ENCODE measurements at places on chromosomes 4 and X.

- DNase-seq: no peak
Observed at GRCh38 chr4:25012655-25013054, 18.1 kb downstream of the LGI2 start.

DNA sequence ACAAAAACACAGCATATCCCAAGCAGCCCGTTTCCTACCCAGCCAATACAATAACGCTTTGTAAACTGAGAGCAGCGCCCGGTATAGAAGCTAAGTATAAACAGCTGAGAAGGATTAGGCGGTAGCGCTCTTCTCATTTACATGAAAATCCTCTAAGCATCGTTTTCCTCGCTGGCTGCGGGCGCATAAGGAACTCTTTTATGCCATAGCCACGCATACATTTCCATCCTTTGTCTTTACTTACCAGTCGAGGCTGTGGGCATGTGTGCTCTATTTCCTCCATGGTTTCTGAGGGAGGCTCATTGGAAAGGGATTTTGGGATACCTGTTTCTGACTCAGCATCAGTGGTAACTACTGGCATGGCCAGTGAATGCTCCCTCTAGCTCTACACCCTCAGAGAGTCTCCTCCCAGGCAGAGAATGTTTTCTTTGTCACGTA, 383 bp downstream of the PCYT1B start:
- no peak for DNase-seq

GRCh38 chrX:63920875-63921274, 135.9 kb upstream of the ARHGEF9 start:
- no peak for DNase-seq

GRCh38 chr4:116223040-116223732, 862.2 kb downstream of the TRAM1L1 start:
- DNase-seq: no peak

DNA sequence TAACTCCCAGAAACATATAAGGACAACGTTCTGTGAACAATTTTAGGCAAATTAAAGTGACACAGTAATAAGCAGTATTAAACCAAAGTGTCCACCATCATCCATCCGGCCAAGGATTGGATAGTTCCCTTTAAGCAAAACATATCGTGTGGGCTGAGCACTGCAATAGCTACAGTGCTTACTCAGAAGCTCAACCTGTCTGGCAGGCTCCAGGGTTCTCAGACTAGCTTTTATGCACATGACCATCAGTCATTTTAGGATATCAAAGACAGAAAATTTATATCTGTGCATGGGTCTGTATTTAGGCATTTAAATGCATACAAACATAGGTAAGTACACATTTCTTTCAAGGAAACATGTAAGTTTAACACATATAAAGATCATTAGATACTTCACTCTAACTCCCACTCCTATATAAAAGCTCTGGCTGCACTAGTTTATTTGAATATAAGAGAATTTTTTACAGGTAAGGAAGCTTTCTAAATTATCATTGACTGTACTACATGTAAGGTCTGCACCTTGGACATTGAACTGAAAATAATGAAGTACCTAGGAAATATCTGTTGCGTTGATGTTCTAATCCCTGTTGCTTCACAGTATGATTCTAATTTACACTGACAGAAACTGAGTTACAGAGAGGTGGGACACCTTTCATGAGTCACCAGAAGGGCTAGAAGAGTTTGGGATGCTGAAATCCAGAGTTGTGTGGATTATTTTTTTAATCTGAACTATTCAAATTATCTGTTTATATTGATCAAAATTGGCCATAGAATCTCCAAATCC, 67.6 kb downstream of the ELOVL6 start:
- no peak for DNase-seq

DNA sequence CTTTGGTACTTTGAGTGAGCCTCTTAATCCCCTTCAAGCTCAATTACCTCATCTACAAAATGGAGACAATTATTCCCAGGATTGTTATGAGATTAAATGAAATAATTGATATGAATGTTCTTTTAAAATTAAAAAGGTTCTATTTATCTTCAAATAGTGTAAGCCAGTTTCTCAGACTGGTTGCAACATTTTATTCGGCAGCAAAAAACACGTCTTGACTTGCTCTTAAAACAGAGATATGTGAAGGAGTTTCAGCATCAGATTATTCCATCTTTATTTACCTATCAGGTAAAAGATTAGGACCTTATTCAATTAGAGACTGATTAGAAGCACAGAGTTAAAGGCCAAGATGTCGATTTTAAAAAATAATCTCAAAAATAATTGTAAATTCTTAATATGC, 10.5 kb downstream of the NDNF start:
- no peak for DNase-seq

DNA sequence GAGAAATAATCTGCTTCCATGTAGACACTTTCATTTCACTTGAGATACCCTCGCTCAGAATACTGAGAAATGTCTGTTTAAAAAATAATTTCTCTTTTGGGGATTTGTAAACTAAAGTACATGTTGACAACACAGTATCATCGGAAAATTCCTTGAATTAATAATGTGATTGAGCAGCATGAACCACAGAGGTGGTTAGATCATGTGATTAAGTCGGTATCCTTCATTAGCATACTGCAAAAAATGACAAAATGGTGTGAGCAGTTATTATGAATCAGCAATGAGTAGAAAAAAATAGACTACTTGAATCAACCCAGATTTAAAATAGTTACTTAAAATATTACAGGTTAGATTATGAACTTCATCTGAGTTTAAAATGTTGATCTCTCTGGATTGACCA, 14.1 kb downstream of the MAP7D3 start:
- DNase-seq: no peak

DNA sequence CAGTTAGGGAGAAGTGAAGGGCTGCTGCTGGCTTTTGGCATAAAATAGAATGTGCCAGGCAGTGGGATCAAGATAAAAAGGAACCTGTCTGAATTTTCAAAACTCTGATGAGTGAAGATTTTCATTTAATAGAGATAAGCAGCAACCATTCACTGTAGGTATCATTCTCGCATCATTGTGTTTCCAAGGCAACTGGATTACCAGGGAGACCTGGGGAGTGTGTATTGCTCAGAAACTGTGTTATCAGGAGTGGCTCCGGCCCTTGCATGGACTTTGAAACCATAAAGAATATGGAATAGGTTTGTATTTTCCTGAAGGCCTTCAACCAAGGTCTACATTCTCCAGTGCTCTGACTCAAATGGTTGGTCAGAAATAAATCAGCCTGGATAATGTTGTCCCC, 23.3 kb upstream of the MAGEA4 start:
- no peak for DNase-seq

- no peak for DNase-seq
Observed at GRCh38 chr4:186924723-186925122, 201.1 kb upstream of the FAT1 start.

DNA sequence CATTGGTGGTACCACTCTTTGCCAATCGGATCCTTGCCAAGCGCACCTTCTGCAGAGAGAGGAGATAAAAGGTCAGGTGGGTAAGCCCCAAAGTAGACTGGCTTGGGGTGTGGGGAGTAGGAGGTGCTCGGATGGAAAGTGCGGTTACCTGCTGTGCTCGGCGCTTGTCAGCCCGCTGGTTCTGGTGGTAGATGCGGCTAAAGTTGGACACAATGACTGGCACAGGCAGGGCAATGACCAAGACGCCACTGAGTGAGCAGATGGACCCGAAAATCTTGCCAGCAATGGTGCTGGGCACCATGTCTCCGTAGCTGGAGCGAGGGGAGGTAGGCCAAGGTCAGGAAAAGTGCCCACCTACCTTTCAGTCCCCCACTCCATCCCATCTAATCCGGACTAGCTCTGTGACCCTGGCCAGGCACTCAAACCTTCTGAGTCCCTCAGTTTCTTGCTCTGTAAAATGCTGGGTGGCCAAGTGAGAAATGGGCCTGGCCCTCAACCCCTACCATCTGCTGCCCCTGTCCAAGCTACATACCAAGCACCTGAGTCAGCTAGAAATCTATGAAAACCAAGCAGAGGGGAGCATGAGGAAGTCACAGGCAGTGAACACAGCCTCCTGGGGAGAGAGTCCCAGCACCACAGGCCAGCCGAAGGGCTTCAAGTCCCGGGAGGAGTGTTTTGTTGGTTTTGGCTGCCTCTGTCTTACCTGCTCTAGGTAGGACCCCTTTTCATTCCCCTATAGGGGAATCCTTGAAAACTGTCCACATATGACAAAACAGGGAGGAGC, 4.7 kb downstream of the KCND1 start:
- DNase-seq: no peak

DNA sequence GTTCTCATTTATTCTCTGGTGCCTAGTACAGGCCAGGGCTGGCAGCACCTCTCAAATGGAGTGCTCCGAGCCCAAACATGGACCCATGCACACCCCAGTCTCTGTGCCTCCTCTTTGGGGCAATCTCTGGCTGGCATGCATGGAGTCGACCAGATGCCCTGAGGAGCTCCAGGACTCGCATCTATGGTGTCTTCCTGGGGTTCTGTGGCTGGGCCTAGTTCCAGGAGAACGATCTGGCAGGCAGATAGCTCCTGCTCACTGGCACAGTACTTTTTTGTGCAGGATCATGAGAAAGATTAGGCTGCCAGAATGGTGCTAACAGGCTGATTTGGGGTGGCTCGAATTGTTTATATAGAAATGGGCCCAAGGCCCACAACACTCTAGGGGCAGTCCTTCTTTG, 72.0 kb upstream of the PJA1 start:
- no peak for DNase-seq

- no peak for DNase-seq
Observed at GRCh38 chr4:23877758-23878229, 12.1 kb downstream of the PPARGC1A start.

- no peak for DNase-seq
Observed at GRCh38 chr4:134905061-134905460, 703.5 kb upstream of the PABPC4L start.

DNA sequence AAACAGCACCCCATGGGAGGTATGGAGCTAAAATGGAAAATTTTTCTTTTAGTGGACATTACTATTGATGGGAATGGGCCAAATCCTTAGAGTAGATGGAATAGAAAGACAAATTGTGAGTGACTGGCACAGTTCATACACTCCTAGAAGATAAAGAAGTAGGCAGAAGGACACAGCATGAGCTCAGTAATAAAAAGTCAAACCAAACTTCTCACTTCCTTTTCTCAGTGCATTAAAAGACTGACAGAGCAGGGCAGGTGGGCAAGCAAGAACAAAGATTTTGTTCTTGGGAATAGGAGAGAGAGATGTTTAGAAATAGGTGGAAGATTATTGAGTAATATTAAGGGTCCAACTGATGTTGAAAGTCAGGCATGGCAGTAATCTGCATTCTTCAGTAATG, 132.5 kb downstream of the ATP10D start:
- DNase-seq: no peak

- no peak for DNase-seq
Observed at GRCh38 chr4:106548446-106549044, 180.0 kb upstream of the GIMD1 start.

GRCh38 chr4:126051689-126052424, 737.1 kb downstream of the FAT4 start:
- no peak for DNase-seq

GRCh38 chr4:37639551-37640285, 46.5 kb downstream of the RELL1 start:
- no peak for DNase-seq

DNA sequence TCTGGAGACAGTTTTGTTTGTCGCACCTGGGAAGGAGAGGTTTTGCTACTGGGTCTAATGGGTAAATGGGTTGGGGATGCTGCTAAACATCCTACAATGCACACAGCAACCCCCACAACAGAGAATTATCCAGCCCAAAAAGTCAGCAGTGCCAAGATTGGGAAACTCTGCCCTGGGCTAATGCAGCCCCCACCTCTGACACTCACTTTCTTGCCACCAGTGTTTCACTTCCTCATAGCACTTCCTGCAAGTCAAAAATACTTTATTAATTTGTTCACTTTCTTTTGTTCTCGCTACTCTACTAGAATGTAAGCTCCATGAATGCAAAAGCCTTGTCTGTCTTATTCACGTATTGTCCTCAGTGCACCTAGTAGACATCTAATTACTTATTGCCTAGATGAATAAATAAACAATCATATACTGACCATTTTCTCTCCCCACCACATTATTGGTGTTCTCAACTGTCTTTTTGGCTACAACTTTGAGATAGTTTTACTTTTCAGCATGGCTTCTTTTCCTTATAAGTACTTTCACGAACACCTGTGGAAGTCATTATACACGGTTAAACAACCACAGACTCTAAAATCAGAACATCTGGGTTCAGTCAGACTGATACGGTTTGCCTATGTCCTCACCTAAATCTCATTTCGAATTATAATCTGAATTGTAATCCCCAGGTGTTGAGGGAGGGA, 82.0 kb upstream of the PITX2 start:
- no peak for DNase-seq

DNA sequence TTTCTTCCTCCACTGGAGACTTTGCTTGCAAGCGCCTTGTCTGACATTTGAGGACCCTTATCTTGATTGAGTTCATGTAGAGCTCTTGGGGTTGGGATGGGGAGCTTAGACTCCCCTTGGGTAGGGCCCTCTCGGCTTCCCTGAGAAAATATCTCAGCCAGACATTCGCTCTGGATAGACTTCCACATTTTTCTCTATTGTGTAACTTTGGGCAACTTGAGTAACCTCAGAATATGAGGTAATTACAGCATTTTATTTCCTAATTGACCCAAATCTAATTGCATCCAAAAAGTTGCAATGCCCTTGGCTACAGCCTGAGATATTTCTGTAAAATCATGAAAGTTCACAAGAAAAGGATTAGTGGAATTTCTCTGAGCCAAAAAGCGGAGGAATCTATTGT, 102.8 kb upstream of the MXRA5 start:
- no peak for DNase-seq

DNA sequence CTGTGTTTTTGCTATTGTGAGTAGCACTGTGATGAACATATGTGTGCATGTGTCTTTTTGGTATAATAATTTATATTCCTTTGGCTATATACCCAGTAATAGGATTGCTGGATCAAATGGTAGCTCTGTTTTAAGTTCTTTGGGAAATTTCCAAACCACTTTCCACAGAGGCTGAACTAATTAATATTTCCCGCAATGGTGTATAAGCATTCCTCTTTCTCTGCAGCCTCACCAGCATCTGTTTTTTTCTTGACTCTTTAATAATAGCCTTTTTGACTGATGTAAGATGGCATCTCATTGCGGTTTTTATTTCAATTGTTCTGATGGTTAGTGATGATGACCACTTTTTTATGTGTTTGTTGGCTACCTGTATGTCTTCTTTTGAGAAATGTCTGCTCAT, 247.7 kb upstream of the NDST3 start:
- DNase-seq: no peak

- no peak for DNase-seq
Observed at GRCh38 chr4:182916483-182917181, 554 bp downstream of the DCTD start.

- no peak for DNase-seq
Observed at GRCh38 chrX:45566456-45566855, 365.8 kb upstream of the DIPK2B start.

GRCh38 chr4:109947918-109948317, 35.2 kb downstream of the EGF start:
- DNase-seq: no peak

- DNase-seq: no peak
Observed at GRCh38 chr4:125681240-125681639, 366.5 kb downstream of the FAT4 start.

GRCh38 chrX:99795495-99795894, 614.6 kb downstream of the PCDH19 start:
- DNase-seq: no peak
